Activated CD4-positive, alpha-beta memory T cell treated with anti-CD3 and anti-CD28 coated beads, Interleukin-2, amount 10 ng/mL, durations not matched to agents 7 days and 5 days (primary cell): ENCODE measurements at places on chromosomes 6 and 20. TPM values are rescaled to one million over a fixed set of nuclear protein-coding genes. Genes with fewer than 3 reads are reported as not detected.

DNA sequence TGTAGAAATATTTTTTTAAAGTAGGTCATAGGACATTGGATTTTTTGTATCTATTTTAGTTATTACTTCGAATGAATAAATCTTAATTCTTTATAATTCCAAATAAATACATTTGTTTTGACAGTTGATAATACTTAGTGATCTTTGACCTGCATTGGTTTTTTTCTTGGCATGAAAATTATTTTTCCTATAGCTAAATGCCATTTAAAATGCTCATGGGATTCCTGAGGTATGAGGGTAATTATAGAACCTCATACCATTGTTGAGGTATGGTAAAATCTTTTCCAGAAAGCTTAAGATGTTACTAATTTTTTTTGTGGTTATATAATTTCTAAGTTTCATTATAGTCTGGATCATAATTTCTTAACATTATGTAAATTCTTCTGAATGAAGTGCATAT, 8.3 kb downstream of the PM20D2 start:
- peaks cover 11% of the 10 kb centered on the region for H3K36me3 ChIP-seq
- H3K4me1 ChIP-seq = no peaks in the 10 kb centered on the region
- H3K4me3 ChIP-seq = no peak overlapping the region
- H3K27ac ChIP-seq = no peak overlapping the region
- no peak for DNase-seq

GRCh38 chr6:14026831-14027539, 90.6 kb upstream of the CD83 start:
- H3K27me3 ChIP-seq = peaks cover 30% of the 10 kb centered on the region
- no peak for DNase-seq
- no peak overlapping the region for H3K4me3 ChIP-seq
- H3K27ac ChIP-seq = no peak overlapping the region
- H3K4me1 ChIP-seq = peaks cover 3% of the 10 kb centered on the region

DNA sequence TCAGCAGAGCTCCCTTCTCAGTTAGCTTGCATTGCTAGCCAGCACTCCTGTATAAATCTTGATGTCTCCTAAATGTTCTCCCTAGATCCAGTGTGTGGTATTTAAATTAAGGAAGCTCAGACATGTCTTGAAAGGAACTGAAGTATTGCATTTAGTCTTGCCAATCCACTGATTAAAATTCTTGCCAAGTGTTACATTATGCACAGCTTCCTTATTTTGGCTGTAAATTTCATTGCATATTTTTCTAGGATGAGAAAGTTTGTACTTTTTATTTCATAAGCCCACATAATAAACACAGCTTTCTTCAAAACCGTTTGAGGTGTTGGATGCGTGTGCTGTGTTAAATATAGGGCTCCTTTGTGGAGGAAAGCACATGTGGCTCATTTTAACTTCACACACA, 329.8 kb upstream of the FLRT3 start:
- no peak overlapping the region for H3K4me3 ChIP-seq
- no peaks in the 10 kb centered on the region for H3K4me1 ChIP-seq
- no peak overlapping the region for H3K27ac ChIP-seq
- no peaks in the 10 kb centered on the region for H3K36me3 ChIP-seq
- no peak for DNase-seq

The GSTA2 gene
- total RNA-seq = not detected

The NFKBIL1 gene
- 22.8 TPM for total RNA-seq

The PXDC1 gene
- total RNA-seq = 1.4 TPM

The B3GALT4 gene
- 25.2 TPM for total RNA-seq
